ENCODE measurements at places on chromosomes 7 and 10. TPM values are rescaled to one million over a fixed set of nuclear protein-coding genes. Genes with fewer than 3 reads are reported as not detected.

The IL6 gene
- not detected for total RNA-seq

The STRIP2 gene
- total RNA-seq = 12.5 TPM

The NRG3 gene
- total RNA-seq = 1.9 TPM

The TPST1 gene
- 24.9 TPM for total RNA-seq

The LARP4B gene
- total RNA-seq = 33.1 TPM

GRCh38 chr7:101543242-101543766 is 85.8 kb downstream of the MYL10 start:
- H3K27me3 ChIP-seq = no peaks in the 10 kb centered on the region
- no peak overlapping the region for H3K4me3 ChIP-seq
- H3K27ac ChIP-seq = no peak overlapping the region
- DNase-seq = no peak
- H3K4me1 ChIP-seq = no peaks in the 10 kb centered on the region

GRCh38 chr10:61066661-61067344 is 122.8 kb upstream of the RHOBTB1 start:
- no peaks in the 10 kb centered on the region for H3K27me3 ChIP-seq
- no peak overlapping the region for H3K27ac ChIP-seq
- H3K4me3 ChIP-seq = no peak overlapping the region
- H3K4me1 ChIP-seq = no peaks in the 10 kb centered on the region

GRCh38 chr7:963236-964078 is 9.0 kb upstream of the ADAP1 start:
- peaks cover 9% of the 10 kb centered on the region for H3K4me1 ChIP-seq
- no peaks in the 10 kb centered on the region for H3K27me3 ChIP-seq
- H3K36me3 ChIP-seq = no peaks in the 10 kb centered on the region
- peak; percentile 2 for DNase-seq

GRCh38 chr10:13788320-13788600 is 201.5 kb downstream of the PRPF18 start:
- H3K27ac ChIP-seq = no peak overlapping the region
- no peaks in the 10 kb centered on the region for H3K27me3 ChIP-seq
- peaks cover 4% of the 10 kb centered on the region for H3K4me1 ChIP-seq
- no peak for DNase-seq
- no peak overlapping the region for H3K4me3 ChIP-seq

GRCh38 chr10:69768386-69768785 is 33.3 kb upstream of the COL13A1 start:
- no peak for DNase-seq
- H3K4me1 ChIP-seq = peaks cover 7% of the 10 kb centered on the region
- H3K27me3 ChIP-seq = no peaks in the 10 kb centered on the region
- no peak overlapping the region for H3K4me3 ChIP-seq

DNA sequence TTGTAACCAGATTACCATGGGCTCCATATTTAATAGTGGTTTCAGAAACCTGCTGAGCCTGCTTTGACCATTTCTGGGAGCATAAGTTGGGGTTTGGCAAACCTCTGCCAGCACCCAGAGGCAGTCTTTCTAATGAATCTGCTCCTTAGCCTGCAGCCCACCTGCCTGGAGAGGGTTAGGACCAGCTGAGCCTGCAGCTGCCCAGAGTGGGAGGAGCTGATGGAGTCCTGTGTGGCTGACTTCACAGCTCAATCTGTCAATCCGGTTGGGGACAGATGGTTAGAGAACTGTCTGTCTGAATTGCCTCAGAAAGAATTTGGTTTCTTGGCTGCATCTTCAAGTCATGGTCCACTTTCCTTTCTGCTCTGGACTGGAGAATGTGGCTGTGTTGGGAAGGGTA is 444.6 kb downstream of the NRG3 start:
- H3K4me3 ChIP-seq = no peak overlapping the region
- peaks cover 15% of the 10 kb centered on the region for H3K4me1 ChIP-seq
- no peak overlapping the region for H3K27ac ChIP-seq
- H3K36me3 ChIP-seq = no peaks in the 10 kb centered on the region
- DNase-seq = peak; percentile 59

DNA sequence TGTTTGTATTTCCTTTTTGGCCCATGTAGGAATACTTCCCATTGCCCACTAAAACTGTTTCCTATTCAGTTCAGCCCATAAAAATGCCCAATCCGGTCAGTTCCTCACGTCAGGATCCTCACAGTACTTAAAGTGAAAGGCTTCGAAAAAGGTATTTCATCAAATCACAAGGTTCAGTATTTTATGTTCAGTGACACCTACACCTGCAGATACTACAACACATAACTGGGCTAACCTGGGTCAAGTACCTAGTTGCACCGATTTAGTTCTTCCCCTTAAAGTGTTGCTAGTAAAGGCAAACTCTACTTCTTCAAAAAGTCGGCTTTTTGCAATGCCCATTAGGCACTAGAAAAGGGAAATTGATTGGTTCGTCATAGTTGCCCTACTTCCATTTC is 1.1 kb downstream of the SNX13 start:
- H3K36me3 ChIP-seq = no peaks in the 10 kb centered on the region
- no peak overlapping the region for H3K27ac ChIP-seq
- H3K4me3 ChIP-seq = peak overlapping the region; percentile 92
- H3K4me1 ChIP-seq = peaks cover 20% of the 10 kb centered on the region

GRCh38 chr7:2527505-2528467 is 8.2 kb downstream of the LFNG start:
- H3K36me3 ChIP-seq = no peaks in the 10 kb centered on the region
- no peak overlapping the region for H3K4me3 ChIP-seq
- no peaks in the 10 kb centered on the region for H3K27me3 ChIP-seq
- H3K27ac ChIP-seq = peak overlapping the region; percentile 25
- H3K4me1 ChIP-seq = peaks cover 38% of the 10 kb centered on the region

DNA sequence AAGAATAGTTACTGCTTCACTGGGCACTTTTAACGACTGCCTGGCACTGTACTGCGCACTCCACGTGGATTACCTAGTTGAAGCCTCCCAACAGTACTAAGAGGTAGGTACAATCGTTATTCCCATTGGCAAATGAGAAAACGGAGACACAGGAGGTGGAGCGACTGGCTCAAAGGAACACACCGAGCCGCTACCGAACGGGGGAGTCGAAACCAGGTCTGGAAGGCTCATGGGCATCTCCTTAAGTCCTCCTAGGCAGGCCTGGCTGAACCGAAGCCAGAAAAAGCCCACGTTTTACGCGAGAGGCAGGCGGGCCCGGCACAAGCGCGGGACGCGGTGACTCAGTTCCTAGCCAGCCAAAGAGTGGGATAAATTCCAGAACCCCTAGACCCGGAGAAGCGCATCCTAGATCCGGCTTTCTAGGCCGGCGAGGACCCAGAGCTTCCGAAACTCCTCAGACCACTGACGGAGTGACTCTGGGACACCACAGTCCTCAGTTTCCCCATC is 472 bp downstream of the PDAP1 start:
- H3K4me3 ChIP-seq = peak overlapping the region; percentile 98
- H3K27me3 ChIP-seq = no peaks in the 10 kb centered on the region
- peaks cover 10% of the 10 kb centered on the region for H3K36me3 ChIP-seq
- DNase-seq = peak; percentile 56

GRCh38 chr10:21705828-21706176 is 171.8 kb downstream of the MLLT10 start:
- H3K36me3 ChIP-seq = peaks cover 5% of the 10 kb centered on the region
- no peak overlapping the region for H3K4me3 ChIP-seq
- H3K4me1 ChIP-seq = peaks cover 10% of the 10 kb centered on the region

- no peak for DNase-seq
- no peak overlapping the region for H3K27ac ChIP-seq
- H3K27me3 ChIP-seq = no peaks in the 10 kb centered on the region
- no peak overlapping the region for H3K4me3 ChIP-seq
- H3K4me1 ChIP-seq = no peaks in the 10 kb centered on the region
Measured at GRCh38 chr10:3647074-3647473, 137.9 kb downstream of the KLF6 start.

GRCh38 chr7:44639671-44640321 is 33.4 kb downstream of the OGDH start:
- no peak overlapping the region for H3K4me3 ChIP-seq
- H3K4me1 ChIP-seq = no peaks in the 10 kb centered on the region
- no peaks in the 10 kb centered on the region for H3K36me3 ChIP-seq
- no peak overlapping the region for H3K27ac ChIP-seq
- no peaks in the 10 kb centered on the region for H3K27me3 ChIP-seq

GRCh38 chr7:142303650-142304049 is 45.8 kb upstream of the PRSS58 start:
- peak; percentile 75 for DNase-seq
- H3K4me3 ChIP-seq = no peak overlapping the region
- no peaks in the 10 kb centered on the region for H3K27me3 ChIP-seq
- no peaks in the 10 kb centered on the region for H3K4me1 ChIP-seq

GRCh38 chr7:82599895-82600294 is 156.3 kb upstream of the CACNA2D1 start:
- no peak overlapping the region for H3K27ac ChIP-seq
- peaks cover 41% of the 10 kb centered on the region for H3K4me1 ChIP-seq
- no peaks in the 10 kb centered on the region for H3K36me3 ChIP-seq
- H3K4me3 ChIP-seq = no peak overlapping the region
- no peaks in the 10 kb centered on the region for H3K27me3 ChIP-seq
- no peak for DNase-seq

- H3K4me1 ChIP-seq = no peaks in the 10 kb centered on the region
- no peak overlapping the region for H3K4me3 ChIP-seq
- no peak for DNase-seq
- no peak overlapping the region for H3K27ac ChIP-seq
- H3K27me3 ChIP-seq = no peaks in the 10 kb centered on the region
Measured at GRCh38 chr10:38102880-38103279, 8.7 kb downstream of the ZNF37A start.

- DNase-seq = no peak
- H3K36me3 ChIP-seq = peaks cover 18% of the 10 kb centered on the region
- no peak overlapping the region for H3K4me3 ChIP-seq
- H3K4me1 ChIP-seq = peaks cover 34% of the 10 kb centered on the region
- no peaks in the 10 kb centered on the region for H3K27me3 ChIP-seq
Measured at GRCh38 chr10:101672536-101672935, 22.4 kb downstream of the FBXW4 start.

DNA sequence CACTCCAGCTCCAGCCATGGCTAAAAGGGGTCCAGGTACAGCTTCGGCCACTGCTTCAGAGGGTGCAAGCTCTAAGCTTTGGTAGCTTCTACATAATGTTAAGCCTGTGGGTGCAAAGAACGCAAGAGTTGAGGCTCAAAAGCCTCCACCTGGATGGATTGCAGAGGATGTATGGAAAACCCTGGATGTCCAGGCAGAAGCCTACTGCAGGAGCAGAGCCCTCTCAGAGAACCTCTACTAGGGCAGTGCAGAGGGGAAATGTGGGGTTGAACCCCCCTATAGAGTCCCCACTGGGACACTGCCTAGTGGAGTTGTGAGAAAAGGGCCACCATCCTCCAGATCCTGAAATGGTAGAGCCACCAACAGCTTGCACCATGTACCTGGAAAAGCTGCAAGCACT is 10.7 kb upstream of the RNF32 start:
- H3K27me3 ChIP-seq = no peaks in the 10 kb centered on the region
- no peak for DNase-seq
- no peak overlapping the region for H3K4me3 ChIP-seq
- no peaks in the 10 kb centered on the region for H3K36me3 ChIP-seq
- no peak overlapping the region for H3K27ac ChIP-seq

DNA sequence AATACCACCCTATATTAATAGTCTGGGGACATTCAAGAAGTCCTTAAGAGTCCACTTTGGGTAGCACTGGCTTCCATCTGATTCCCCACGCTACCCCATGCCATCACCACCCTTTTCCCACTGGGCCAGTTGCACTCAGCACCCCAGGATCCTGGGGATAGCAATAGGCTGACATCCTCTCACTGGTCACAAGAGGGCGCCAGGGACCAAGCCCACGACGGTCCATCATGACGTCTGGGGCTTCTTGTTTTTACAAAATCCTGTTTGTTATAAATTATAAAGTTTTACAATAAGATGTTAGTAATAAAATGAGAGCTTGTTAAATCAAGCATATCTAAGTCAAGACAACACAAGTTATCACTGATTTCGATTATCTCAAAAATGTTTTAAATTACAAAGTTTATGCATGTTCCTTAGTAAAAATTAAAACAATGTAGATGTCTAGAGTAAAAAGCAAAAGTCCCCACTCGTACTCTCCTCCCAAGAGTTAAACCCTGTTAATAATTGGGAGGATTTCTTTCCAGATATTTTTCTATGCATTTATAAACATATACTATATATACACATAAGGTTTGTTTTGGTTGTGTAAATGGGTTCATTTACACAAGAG is 15.4 kb downstream of the GPNMB start:
- H3K27me3 ChIP-seq = no peaks in the 10 kb centered on the region
- no peak overlapping the region for H3K4me3 ChIP-seq
- peak; percentile 77 for DNase-seq
- no peak overlapping the region for H3K27ac ChIP-seq
- H3K4me1 ChIP-seq = no peaks in the 10 kb centered on the region
- H3K36me3 ChIP-seq = no peaks in the 10 kb centered on the region

GRCh38 chr10:89086801-89087521 is 96.4 kb downstream of the FAS start:
- H3K36me3 ChIP-seq = no peaks in the 10 kb centered on the region
- H3K4me3 ChIP-seq = no peak overlapping the region
- H3K27me3 ChIP-seq = no peaks in the 10 kb centered on the region
- DNase-seq = peak; percentile 35
- peaks cover 6% of the 10 kb centered on the region for H3K4me1 ChIP-seq
- H3K27ac ChIP-seq = no peak overlapping the region

All from neural progenitor cell (in vitro differentiated cells).